Fibroblast of skin of right biceps (primary cell): ENCODE measurements at places on chromosomes 11 and 22.
A peak's percentile ranks its signal among the peaks of the same experiment; 100 is the strongest.

GRCh38 chr11:121032546-121032945 is 8.6 kb downstream of the TBCEL start:
- DNase-seq = no peak

DNA sequence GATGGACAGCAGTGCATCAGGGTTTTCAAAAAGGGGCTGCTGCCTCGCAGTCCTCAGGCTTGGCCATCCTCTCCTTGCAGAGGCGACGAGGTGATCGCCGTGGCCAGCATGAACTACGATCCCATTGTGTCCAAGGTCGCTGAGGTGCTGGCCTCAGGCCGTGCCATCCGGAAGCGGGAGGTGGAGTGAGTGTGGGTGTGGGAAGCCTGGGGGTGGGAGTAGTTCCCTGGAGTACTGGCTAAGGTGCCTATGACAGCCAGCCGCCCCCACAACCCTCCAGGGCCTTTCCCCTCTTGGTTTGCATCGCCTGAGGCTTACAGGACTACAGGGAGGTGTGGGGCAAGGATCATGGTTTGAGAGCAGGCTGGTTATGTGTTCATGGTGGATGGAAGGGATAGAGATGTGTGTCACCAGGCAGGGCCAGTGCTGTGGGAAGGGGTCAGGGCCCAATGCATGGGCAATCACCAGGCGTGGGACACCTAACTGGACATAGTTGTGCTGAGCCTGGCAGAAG is 2.1 kb upstream of the LZTR1 start:
- no peak for DNase-seq

- no peak for DNase-seq
These were observed 9.2 kb downstream of the MAPK1 start for GRCh38 chr22:21858025-21858764.

DNA sequence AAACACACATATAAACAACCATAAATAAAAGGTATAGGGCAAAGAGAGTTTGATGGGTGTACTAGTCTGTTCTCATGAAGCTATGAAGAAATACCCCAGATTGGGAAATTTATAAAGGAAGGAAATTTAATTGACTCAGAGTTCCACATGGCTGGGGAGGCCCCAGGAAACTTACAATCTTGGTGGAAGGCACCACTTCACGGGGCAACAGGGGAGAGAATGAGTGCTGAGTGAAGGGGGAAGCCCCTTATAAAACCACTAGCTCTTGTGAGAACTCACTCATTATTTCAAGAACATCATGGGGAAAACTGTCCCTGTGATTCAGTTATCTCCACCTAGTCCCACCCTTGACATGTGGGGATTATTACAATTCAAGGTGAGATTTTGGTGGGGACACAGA is 385.9 kb upstream of the ANO5 start:
- DNase-seq = no peak

GRCh38 chr22:27866135-27867084 is 52.6 kb downstream of the PITPNB start:
- peak; percentile 96 for DNase-seq

DNA sequence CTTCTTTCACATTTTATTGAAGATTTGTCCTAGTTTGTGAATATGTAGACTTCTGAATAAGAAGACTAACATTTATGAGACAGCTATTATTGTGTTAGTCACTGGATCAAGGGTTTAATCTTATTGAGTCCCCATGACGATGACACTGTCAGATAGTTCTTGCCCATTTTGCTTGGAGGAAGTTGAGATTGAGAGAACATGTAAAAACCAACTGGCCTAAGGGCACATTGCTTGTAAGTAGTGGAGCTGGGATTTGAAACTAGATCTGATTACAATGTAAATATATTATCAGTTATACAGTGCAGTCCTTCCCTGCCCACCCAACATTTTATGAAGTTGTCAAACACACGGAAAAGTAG is 134.7 kb downstream of the HIPK3 start:
- DNase-seq = no peak

DNA sequence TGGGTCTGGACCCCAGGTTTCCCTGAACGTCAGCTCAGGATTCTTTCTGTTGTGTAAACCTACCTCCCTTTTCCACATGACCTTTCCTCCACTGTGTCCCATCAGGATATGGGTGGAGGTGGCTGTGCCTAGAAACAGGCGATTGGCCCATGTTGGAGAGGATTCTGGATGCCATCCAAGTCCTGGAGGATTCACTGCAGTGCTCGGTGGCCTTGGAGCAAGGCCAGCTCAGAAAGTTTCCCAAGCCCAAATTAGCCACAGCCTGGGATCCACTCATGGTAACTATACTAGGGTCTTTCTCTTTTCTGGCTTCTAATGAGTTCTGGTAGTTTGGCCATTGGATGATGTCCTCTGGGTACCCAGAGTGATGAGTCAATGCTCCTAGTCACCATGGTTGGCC is 141.6 kb downstream of the SNX19 start:
- no peak for DNase-seq

DNA sequence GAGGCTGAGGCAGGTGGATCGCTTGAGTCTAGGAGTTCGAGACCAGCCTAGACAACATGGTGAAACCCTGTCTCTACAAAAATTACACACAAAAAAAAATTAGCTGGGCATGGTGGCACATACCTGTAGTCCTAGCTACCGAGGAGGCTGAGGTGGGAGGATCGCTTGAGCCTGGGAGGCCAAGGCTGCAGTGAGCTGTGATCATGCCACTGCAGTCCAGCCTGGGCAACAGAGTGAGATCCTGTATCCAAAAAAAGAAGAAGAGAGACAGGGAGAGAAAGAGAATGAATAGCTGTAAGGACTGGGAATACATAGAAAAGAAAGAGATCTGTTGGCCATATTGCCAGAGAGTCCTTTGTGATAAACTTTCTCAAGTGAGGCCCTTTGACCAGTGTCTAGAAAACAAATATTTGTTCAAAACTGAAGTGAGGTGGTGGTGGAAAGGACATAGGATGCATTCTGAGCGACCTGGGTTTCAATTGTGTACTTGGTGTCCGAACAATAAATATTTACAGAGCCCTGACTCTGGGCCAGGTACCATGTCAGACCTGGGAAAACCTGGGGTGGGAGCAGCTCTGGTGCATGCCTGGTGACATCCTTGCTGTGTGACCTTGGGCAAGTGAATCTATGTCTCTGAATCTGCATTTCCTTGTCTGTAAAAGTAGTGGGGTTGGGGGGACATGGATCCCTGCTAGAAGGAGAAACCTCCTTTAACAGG is 89.6 kb upstream of the CRYBB3 start:
- no peak for DNase-seq

DNA sequence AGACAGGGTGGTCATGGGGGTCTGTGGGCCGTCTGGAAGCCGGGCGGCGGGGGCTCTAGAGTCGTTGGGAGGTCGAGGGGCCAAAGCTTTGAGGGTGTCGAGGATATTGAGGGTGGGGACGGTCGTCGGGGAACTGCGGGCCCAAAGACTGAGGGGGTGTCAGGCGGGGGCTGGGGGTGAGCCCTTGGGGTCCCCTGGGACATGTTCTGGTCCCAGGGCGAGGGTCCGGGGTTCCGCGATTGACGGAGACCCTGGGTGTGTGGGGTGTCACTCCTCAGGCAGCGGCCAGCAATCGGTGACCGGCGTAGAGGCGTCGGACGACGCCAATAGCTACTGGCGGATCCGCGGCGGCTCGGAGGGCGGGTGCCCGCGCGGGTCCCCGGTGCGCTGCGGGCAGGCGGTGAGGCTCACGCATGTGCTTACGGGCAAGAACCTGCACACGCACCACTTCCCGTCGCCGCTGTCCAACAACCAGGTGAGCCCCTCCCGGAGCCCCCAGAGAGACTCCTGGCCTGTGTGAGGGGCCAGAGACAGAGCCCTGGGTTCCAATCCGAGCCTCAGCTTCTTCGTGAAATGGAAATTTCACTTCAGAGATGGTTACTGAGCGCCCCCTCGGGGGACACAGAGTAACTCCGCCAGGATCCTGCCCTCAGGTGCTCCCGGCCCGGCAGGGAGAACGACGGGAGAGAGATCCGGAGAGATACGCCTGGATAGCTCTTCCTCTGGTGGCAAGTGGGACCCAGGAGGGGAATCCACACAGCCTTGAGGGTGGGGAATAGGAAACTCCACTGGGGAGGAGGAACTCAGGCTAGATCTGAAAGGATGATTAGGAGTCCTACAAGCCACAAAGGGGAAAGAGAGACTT is 714 bp downstream of the SDF2L1 start:
- peak; percentile 59 for DNase-seq

DNA sequence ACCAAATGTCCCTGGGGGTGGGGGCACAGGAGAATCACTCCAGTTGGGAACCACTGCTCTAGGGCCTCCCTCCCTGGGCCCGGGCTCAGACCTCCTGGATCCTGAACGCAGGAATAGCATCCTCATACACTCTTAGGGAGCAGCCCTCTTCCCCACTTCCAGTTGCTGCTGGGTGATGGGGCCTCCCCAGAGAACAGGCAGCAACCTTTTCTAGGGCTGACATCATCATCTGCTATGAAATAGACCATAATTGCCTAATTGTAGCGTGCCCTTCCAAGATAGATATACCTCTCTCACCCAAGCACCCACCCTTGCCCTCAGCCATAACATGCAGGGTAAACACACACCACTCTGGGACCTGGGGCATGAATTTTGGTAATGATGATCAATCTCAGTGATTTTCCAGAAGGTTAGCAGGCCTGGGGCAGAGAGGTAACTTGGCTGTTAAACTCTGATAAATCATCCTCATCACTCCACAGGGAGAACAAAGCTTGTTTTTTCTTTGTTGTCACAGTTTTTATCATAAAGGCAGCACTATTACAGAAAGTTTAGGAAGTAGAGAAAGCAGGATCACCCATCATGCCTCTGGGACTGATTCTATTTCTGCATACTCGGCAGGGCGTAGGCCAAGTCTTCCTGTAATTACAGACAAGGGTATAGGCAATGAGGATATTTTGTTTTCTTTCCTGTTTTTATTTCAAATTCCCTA is 88.3 kb upstream of the PRDM11 start:
- DNase-seq = no peak

DNA sequence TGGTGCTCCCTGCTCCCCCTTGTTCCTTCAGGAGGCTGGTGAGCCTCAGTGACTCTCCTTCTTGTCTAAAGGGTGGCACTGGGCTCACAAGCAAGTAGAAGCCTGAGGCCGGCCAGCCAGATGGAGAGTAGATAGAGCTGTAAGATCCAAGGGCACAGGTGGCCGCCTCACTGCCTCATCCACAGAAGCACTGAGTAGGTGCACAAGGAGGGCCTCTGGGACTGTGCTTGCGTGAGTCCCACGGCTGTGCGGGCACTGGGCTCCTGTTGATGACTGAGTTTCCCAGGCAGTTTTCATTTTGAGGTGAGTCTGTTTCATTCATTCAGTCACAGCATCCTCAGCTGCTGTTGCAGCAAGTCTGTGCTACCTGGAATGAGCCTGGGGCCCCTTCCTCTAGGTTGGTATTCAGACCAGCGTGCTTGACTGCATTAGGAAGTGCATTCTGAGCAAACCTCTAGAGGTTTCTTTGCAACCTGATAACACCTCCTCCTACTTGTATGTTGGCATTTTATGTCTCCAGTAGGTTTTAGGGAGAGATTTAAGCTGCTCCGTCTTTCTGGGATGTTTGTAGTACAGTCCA is 184.0 kb downstream of the TBC1D22A start:
- no peak for DNase-seq

GRCh38 chr11:40129266-40129665 is 1330.2 kb downstream of the LRRC4C start:
- DNase-seq = no peak

DNA sequence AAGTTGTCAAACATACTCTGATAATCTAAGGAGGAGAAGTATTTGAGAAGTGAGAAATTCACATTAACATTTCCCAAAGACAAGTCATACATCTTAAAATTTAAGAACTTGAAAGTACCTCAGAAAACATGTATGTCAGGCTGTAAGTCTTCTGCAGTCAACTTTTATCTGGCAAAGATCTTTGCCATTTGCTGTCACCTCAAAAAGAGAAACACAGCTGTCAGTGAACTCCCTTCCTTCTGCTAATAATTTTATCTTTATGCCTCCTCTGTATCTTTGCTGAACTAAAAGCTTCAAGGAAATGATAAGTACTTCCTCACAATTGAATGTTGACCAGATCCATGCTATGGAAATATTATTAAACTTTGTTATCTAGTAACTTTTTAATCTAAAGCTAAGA is 18.7 kb downstream of the TTC17 start:
- no peak for DNase-seq

- peak; percentile 33 for DNase-seq
These were observed 40.7 kb upstream of the DKK3 start for GRCh38 chr11:12048936-12049790.

- peak; percentile 41 for DNase-seq
These were observed 28.0 kb upstream of the ZBED5 start for GRCh38 chr11:10885703-10886363.

DNA sequence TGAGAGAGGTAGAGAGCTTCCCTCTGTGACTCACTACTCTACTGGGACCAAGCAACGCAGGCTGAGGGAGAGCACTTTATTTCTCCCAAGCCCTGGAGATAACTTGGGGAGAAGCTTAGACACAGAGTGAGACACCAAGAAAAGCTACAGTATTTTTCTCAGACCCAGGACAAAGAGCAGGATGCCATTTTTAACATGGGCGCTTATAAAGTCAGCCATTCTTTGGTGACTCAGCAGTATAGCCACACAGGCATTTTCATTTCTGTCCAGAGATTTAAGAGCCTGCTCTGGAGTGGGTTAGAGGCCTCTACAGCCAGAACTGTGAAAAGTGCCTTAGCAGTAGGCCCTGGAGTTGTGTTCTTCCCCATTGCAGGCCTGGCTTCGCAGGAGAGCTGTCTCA is 55.0 kb upstream of the GLYAT start:
- no peak for DNase-seq

DNA sequence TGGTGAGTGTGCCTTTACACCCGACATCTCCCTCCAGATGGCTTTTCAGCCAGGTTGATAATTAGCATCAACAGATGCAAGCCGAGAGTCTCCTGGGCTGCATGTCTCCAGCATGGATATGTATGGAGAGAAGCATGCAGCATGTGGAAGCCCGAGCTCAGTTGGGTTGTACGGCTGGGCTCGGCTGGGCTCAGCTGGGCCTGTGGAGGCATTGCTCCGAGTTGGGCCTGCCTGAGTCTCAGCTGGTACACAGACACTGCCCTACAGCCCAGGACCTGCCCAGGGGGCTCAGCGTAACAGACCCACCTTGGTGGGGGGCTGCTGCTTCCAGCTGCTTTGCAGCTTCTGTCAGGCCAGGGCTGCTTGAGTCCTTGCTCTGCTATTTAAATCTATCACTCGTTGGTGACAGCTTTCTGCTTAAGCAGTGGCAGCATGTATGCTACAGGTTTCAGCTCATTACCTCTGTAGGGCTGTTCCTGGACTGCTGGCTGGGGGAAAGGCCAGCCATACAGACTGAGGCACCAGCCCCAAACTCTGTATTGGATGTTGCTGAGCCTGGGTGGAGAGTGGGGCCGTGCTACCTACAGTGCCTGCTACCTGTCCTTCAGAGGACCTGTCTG is 115.5 kb downstream of the TEAD1 start:
- DNase-seq = no peak

- DNase-seq = no peak
These were observed 177.4 kb downstream of the SBF2 start for GRCh38 chr11:10116588-10116987.

- peak; percentile 60 for DNase-seq
These were observed 15.8 kb downstream of the TMEM258 start for GRCh38 chr11:61776561-61777075.

GRCh38 chr11:25163421-25163820 is 666.6 kb downstream of the LUZP2 start:
- DNase-seq = peak; percentile 50

- peak; percentile 58 for DNase-seq
These were observed 60.8 kb upstream of the CCDC179 start for GRCh38 chr11:22920939-22921565.

GRCh38 chr11:46112961-46113607 is 8.2 kb downstream of the PHF21A start:
- DNase-seq = peak; percentile 56

GRCh38 chr11:47863189-47863897 is 15.2 kb upstream of the NUP160 start:
- DNase-seq = peak; percentile 81
